ENCODE measurements at places on chromosomes 6 and 20.

- peak; percentile 59 for DNase-seq
These were observed 175.5 kb upstream of the FOXQ1 start for GRCh38 chr6:1136415-1136774.

- no peak for DNase-seq
These were observed 5.2 kb upstream of the VEGFA start for GRCh38 chr6:43764772-43765171.

GRCh38 chr6:131644921-131645320, 7.8 kb downstream of the ENPP3 start:
- DNase-seq, result no peak

- peak; percentile 68 for DNase-seq
These were observed 26.4 kb downstream of the FRK start for GRCh38 chr6:116034327-116034726.

- DNase-seq, result no peak
These were observed 350.4 kb downstream of the TENT5A start for GRCh38 chr6:81401970-81402690.

DNA sequence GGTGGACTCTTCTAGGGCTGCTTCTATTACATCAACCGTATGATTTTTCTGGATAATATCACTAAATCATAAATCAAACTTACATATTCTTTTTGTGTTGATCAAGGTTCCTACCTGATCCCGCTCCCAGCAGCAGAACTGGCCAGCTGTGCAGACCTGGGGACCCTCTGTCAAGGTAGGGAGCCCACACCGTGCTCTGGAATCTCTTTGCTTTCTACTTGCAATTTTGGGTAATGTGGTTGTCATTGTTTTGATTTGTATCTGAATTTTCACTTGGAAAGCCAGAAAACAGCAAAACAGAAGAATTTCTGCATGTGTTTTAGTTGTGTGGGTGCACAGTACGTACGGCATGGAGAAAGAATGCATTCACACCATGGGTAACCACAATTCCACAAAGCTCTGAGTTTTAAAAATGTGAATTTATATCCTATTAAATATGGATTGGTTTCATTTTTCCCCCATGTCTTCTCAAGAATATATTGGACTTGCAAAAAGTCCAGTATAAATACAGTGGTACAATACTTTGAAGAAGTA, 80.1 kb downstream of the ADGRG6 start:
- no peak for DNase-seq

GRCh38 chr20:15945289-15945688, 628.0 kb downstream of the KIF16B start:
- DNase-seq, result no peak
